ENCODE measurements at places on chromosomes 5 and 9.

DNA sequence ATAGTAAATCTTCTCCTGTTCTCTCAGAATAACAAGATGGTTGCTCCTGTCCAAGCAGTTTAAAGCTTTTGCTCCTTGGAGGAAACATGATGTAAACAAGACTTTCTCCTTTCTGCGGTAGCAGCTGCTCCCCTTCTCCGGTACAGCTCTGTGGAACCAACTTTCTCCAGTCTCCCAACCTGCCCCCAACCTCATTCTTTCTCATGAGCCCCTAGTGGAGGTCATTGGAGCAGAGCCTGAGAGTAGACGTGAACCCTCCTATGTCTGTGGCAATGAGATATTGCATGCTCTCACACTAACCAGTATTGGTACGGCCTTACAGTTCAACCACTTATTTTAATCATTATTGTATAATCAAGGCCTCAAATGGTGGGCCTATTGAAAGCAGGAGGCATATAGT lies 483.8 kb upstream of the CDH10 start:
- no peak for DNase-seq

GRCh38 chr5:5676218-5676617 lies 253.7 kb downstream of the ICE1 start:
- no peak for DNase-seq

DNA sequence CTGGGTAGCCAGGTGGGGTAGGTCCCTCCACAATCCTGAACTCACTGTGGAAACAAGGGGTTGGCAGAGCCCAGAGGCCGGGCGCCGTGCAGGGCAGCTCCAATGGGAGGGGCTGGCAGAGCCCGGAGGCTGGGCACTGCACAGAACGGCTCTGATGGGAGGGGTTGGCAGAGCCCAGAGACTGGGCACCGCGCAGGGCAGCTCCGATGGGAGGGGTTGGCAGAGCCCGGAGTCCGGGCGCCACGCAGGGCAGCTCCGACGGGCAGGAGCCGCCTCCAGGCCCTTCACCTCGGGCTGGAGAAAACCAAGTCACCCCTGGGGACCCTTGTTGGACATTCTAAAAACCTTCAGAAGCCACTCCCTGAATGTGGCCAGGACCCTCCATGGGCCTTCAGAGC lies 9.3 kb downstream of the NACC2 start:
- no peak for DNase-seq

DNA sequence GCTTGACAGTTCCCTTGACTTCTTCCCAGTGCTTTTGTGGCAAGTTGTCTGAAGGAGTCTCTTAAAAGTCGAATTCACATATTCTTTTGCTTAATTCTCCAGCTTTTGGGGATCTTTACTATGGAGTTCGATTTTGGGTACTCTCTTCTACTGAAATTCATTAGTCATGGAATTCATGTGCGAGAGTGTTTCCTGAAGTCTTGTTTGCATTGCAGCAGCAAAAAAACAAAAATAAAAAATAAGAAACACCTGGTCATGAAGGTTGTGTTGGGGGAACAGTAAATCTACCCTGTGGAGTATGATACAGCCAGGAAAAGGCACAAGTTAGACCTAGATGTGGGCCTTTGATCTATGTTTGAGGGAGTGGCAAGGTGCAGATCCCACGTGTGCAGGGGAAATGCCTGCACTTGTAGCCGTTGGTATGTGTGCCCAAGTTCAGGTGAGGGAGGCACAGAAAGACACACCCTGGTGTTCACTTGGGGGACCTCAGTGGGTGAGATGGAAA lies 55.2 kb downstream of the CFAP77 start:
- DNase-seq = no peak

- DNase-seq = no peak
Measured at GRCh38 chr9:96457266-96457665, 7.3 kb downstream of the HABP4 start.
